ENCODE measurements at places on chromosomes 4 and X.

GRCh38 chrX:68677998-68678397 is 30.5 kb downstream of the STARD8 start:
- no peak for DNase-seq

DNA sequence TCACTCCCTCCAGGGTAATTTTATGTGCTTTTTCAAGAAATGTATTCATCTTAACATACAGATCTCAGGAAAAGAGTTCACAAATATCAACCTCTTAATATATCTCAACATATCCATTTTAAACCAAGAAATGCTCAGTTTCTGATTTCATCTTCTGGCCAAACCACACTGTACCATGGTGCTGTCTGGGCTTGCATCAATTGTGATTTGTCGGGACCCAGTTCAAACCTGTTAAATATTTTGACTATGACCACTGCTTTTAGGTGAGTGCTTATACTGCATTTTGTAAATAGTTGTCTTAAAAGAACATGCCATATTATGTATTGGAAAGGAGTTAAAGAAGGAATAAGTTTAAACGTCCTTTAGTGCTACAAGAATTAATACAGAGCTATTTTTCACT is 352.1 kb downstream of the SPOCK3 start:
- DNase-seq, result no peak

DNA sequence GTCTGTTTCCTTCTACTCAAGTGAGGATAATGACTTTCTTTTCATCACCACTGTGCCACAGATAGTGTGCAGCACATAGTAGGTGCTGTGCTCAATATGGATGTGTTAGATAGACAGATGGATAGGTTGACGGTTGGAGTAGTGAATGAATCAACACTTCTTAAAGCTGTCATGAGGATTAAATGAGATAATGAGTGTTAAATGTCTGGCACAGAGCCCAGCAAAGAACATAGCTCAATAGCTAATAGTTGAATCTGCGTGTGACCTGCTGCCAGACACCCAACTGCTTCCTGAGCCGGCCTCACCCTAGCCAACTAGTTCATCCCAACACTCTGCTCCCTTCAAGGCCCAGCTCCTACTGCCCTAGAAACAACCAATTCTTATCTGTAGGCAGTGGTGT is 67.7 kb upstream of the PJA1 start:
- DNase-seq, result no peak

GRCh38 chrX:70331161-70331560 is 41.3 kb downstream of the KIF4A start:
- no peak for DNase-seq

- DNase-seq, result no peak
Measured at GRCh38 chr4:75016472-75016871, 83.6 kb downstream of the PARM1 start.

GRCh38 chr4:99624141-99624719 is 33.4 kb downstream of the C4orf54 start:
- DNase-seq, result no peak

GRCh38 chrX:44873415-44874276 is 658 bp downstream of the KDM6A start:
- peak; percentile 45 for DNase-seq

DNA sequence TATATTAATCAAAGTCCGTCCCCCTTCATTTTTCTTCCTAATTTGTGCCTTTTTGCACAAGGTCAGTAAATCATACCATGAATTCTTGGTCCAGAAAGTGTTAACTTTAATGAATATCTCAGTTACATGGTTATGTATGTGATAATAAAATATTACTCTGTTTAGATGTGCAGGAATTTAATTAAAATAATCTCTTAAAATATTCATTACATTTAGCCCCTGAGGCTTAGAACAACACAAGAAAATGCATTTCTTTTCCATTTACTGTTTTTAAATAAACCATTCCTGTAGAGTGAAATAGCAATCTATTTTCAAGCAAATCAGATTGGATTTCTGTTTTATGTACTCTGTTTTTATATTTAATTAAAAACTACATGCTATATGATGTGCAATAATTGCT is 17.6 kb downstream of the MAB21L2 start:
- DNase-seq, result no peak

GRCh38 chr4:108370291-108371141 is 201.8 kb upstream of the LEF1 start:
- DNase-seq, result no peak

DNA sequence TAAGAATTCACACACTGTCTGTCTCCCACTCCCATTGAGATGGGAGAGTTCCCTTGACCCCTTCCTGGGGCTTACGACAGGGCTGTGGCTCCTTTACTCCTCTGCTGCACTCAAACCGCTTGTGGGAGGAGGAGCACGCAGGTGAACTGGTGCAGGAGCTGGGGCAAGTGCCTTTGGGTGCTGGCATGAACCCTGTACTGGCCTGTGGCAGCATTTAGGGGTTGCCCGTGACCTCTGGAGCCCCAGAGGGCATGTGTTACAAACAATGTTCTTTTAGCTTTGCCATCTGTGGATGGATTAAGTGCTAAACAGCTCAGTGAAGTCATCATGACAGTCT is 21.8 kb upstream of the FTHL17 start:
- DNase-seq, result no peak

DNA sequence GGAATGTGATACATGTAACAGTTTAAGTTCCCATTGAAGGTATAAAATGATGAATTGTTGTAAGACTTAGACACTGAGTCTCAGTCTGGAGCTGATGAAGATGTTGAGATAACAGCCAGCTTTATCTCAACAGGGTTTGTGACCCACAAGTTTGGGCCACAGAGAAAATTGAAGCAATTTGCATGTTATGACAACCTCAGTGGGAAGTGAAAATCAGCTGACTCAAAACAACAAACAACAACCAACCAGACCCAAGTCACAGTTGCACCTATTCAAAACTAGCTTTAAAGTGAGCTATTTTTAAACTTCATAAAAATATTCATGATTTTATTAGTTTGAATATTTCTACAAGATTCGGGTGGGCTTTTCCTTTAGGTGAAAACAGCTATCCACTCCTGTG is 8.0 kb downstream of the SFRP2 start:
- no peak for DNase-seq

GRCh38 chrX:15930585-15930984 is 76.0 kb upstream of the AP1S2 start:
- DNase-seq, result peak; percentile 62

DNA sequence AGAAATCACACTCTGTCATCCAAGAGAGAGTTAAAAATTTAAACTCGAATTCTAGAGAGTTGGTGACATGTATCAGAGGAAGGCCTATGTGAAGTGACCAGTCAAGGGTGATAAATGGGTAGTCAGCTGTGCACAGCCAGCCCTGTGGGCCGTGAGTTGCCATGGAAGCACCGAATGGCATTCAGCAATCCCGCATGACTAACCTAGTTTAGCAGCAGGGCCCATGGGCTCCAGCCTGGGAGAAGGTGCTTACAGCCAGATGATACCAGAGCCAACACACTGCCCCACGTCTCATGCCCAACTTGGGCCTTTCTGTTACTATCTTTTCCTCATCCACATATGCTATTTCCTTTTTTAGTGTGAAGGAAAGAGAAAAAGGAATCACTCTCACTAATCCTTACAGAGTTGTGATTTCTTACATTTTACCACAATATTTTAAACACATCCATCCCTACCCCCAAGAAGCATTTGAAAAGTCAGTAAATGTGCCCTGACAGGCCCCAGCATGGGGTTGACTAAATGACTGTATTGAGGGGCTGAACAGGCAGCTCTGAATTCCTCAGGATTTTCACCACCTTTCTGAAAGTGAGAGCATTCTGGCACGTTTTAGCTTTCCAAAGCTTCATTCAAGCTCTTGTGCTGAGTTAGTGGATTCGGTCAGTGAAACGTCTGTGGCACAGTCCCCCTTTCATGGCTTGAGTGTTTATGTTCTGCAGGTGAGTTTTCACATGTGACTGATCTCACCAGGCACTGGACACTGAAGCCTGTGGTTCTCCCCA is 104.2 kb downstream of the AFF1 start:
- no peak for DNase-seq

DNA sequence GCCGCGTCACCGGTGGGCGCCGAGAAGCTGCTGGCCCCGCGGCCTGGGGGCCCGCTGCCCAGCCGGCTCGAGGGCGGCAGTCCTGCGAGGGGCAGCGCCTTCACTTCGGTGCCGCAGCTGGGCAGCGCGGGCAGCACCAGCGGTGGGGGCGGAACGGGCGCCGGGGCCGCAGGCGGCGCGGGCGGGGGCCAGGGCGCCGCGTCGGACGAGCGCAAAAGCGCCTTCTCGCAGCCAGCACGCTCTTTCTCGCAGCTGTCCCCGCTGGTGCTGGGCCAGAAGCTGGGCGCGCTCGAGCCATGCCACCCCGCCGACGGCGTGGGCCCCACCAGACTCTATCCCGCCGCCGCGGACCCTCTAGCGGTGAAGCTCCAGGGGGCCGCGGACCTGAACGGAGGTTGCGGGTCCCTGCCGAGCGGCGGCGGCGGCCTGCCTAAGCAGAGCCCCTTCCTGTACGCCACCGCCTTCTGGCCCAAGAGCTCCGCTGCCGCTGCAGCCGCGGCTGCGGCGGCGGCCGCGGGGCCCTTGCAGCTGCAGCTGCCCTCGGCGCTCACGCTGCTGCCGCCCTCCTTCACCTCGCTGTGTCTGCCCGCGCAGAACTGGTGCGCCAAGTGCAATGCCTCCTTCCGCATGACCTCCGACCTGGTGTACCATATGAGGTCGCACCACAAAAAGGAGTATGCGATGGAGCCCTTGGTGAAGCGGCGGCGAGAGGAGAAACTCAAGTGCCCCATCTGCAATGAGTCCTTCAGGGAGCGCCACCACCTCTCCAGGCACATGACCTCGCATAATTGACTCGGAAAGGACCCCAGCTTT is 5.6 kb downstream of the PRDM8 start:
- DNase-seq, result no peak

DNA sequence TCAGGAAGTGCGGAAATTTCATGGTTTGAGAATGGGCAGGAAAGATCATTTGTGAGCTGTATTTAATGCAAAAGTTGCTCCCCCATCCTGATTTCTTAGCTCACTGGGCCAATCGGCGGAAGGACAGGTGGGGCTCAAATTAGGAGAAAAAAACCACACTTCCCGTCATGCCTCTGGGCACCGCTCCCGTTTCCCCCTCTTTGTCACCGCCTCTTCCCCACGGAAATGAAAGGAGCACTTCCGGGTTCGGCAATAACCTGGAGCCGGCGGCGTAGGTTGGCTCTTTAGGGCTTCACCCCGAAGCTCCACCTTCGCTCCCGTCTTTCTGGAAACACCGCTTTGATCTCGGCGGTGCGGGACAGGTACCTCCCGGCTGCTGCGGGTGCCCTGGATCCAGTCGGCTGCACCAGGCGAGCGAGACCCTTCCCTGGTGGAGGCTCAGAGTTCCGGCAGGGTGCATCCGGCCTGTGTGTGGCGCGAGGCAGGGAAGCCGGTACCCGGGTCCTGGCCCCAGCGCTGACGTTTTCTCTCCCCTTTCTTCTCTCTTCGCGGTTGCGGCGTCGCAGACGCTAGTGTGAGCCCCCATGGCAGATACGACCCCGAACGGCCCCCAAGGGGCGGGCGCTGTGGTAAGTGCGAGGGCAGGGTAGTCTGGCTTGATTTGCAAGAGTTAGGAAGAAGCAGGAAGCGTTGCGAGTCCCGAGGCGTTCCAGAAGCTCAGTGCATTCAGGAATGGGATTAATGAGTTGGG is at the start of gene TMEM33:
Gene TMEM33 (plus strand): TSS at position 529 of the 751 bp plus-strand sequence. CDS start 56 bp downstream, at position 585.
- DNase-seq, result peak; percentile 90

Data from OCI-LY7 (cell line).